Caki2 (cell line): ENCODE measurements at places on chromosomes 12 and 14. TPM values are rescaled to one million over a fixed set of nuclear protein-coding genes. Genes with fewer than 3 reads are reported as not detected.
A peak's percentile ranks its signal among the peaks of the same experiment; 100 is the strongest.

DNA sequence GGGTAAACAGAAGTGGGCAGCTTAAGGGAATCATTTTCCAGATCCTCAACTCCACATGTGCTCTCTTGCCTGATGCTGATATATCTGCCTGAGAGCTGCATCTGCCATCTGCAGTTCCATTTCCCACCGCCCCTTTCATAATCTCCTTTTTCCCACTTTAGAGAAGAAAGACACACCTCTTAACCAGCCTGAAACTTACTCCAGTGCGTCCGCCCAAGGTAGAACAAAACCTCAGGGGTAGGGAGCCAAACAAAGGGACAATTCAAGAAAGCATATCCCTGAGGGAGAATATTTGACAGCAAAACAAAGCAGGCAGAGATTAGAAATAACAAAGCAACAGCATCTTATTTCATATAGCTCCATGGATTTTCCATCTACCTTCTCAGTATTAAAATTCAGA is 4.3 kb downstream of the MDM1 start:
- DNase-seq = no peak

GRCh38 chr12:89047856-89048418 is 304.4 kb downstream of the DUSP6 start:
- DNase-seq = no peak

GRCh38 chr12:113903381-113903863 is 62.7 kb downstream of the RBM19 start:
- no peak for DNase-seq

DNA sequence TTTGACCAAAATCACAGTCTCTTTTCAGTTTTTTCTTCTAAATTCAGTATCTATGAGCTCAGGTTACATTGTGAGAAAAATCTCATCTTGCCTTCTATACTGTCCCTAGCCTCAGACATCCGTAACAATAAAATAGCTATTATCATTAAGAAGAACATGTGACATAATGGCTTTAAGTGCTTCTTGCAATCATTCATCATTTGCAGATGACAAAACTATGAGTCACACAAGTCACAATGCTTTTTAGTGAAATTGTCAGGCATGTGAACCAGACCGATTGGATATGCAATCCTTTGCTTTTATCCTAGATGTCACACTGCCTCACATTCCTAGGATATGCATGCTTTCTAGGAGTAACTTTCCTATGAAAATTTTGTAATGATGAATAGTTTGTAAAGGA is 313.1 kb downstream of the SLC6A15 start:
- peak; percentile 79 for DNase-seq

- DNase-seq = no peak
These were observed 14.3 kb downstream of the DEGS2 start for GRCh38 chr14:100144996-100145646.

DNA sequence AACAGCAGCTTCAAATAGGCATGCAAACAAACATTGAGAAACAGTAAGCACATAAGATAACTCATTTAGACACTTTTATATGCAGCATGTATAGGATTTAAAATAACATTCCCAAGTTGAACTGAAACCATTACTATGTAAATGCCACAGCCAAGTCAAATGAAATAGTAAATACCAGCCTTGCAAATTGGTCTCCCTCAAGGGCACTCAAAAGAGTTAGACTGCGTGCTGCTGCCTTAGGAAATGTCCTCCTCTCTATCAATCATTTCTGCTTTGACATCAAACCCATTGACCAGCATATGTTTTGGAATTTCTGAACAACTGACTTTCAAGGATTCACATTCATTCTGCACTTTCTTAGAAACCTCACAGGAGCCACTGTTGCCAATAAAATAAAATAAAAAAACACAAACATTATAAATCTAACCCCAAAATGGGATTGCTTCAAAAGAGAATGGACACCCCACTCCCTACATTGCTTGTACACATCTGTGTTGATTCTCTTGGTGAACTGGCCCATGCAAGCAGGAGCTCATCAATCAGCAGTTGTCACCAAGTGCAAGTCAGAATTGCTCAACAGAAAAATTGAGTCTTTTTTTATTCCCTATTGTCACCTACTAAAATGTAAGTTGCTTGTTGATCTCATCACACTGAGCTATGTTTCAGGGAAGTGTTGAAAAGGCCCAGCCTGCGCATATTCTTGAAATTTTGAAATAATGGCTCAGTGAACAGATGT is 256.2 kb downstream of the DAD1 start:
- no peak for DNase-seq

- no peak for DNase-seq
These were observed 233.1 kb downstream of the SLC25A21 start for GRCh38 chr14:36939265-36939664.

GRCh38 chr14:87185961-87186560 is 806.9 kb downstream of the GALC start:
- DNase-seq = no peak

DNA sequence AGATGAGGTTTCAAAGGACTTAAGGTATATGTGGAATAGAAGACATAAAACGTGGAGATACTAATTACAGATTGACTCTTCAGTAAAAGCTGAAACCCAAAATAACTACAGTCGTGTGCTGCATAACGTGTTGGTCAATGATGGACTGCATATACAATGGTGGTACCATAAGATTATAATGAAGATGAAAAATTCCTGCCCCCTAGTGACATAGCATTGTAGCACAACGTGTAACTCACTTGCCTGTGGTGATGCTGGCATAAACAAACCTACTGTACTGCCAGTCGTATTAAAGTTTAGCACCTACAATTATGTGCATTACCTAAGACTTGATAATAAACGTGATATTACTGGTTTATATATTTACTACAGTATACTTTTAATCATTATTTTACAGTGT is 150.3 kb downstream of the LRRK2 start:
- DNase-seq = no peak

DNA sequence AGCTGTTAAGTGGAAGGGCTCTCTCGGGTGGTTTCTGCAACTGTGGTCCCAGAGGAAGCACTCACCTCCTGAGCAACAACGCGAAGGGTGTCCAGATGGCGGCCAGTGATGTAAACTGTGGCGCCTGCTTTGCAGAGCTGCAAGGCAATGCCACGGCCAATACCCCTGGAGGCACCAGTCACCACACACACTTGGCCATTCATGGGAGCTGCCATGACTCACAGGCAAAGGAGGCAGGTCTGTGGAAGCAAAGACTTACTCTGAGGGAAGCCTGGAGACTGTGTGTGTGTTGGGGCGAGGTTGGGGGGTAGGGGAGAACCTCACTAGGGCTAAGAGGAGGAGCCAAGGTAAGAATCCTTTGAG is 707 bp downstream of the DHRS1 start:
- peak; percentile 63 for DNase-seq

DNA sequence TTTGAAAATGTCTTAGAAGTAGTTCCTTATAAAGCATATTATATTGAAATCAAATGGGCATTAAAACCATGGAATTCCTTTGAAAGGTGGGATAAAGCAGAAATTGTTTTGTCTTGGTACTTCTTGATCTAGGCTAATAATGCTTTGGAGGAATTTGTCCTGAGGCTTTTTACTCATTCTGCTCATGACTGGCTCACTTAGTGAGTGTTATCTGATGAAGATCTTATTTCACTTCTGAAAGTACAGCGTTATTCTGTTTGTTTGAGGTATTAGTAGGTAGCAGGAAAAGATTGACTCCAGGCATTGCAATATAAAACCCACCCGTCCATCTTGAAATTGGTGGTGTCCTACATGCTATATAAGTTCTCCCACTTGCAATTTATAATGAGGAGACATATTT is 5.5 kb downstream of the C12orf71 start:
- no peak for DNase-seq

Gene SERPINA12
- not detected in 2 replicates for total RNA-seq

Gene LIN7A
- total RNA-seq = 10.5 and 20.9 TPM in 2 replicates

Gene EPYC
- total RNA-seq = not detected in 2 replicates
